ENCODE measurements at places on chromosomes 6 and 20.
A peak's percentile ranks its signal among the peaks of the same experiment; 100 is the strongest.

GRCh38 chr6:162056745-162057144 is 670.8 kb downstream of the PRKN start:
- DNase-seq, result no peak

DNA sequence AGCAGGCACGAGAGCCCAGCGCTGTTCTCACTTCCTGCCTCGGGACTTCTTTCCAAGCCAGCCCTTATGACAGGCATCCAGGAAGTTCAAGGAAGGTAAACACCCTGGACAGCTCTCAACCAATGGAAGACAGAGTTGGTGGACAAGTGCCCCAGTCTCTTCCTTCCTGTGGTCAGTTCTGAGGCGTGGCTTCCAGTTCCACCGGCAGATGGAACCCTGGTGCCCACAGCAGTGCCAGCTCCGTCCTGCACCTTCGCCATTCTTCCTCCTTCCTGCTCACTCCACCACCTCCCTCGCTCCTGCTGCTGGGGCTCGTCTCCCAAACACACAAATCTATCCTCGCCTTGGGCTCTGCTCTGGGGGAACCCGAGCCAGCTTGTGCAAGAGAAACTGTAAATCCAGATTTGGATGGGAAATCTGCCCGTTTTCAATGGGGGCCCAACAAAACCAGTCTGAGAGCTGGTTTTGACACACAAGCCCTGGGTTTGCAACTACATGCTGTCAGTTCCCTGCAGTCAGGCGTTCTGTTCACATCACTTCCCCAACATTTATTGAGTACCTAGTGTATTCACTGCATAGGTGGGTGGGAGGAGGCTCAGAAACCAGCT is 162.7 kb downstream of the GRM4 start:
- no peak for DNase-seq

DNA sequence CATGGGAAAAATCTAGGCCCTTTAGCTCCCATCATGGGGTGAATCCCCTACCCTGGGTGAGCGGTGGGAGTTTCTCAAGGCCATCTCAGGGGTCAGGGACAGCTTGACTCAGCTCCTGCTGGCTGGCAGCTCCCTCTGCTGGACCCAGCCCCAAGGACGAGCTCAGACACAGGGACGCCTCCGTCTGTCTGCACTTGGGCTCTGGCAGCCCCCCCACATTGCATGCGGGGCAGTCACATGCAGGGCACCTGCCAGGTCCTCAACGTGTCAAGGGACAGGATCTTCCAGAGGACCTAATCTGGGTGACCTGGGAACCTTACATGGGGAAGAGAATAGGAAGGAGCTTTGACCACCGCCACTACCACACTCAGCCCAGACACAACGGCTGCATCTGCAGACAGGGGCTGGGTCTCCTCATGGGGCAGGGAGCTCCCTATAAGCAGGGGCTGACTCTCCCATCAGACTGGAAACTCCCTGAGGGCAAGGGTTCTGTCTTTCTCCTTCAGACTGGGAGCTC is 173.4 kb downstream of the MRPL14 start:
- peak; percentile 61 for DNase-seq

- no peak for DNase-seq
Observed at GRCh38 chr6:47438481-47439347, 38.9 kb upstream of the CD2AP start.

DNA sequence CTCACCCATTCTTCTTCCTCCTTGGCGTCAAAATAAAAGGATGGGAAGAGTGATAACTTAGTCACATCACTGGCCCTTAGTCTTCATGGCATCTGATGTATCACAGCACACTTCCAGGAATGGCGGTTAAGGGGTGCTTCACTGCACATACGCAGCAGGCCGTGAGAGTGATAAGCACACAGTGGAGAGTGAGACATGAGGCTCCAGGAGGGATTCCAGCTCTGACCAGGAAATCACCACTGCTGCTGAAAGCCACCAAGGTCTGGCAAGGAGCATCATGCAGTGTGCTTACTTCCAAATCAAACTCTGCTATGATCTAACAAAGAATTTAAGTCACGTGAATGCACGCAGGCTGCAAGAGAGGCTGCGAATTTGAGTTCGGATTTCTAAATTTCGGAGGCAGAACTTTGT is 62.4 kb downstream of the ARID1B start:
- DNase-seq, result no peak
